ENCODE measurements at places on chromosomes 11 and 22.

GRCh38 chr11:115425816-115426215, 78.4 kb downstream of the CADM1 start:
- DNase-seq, result no peak

DNA sequence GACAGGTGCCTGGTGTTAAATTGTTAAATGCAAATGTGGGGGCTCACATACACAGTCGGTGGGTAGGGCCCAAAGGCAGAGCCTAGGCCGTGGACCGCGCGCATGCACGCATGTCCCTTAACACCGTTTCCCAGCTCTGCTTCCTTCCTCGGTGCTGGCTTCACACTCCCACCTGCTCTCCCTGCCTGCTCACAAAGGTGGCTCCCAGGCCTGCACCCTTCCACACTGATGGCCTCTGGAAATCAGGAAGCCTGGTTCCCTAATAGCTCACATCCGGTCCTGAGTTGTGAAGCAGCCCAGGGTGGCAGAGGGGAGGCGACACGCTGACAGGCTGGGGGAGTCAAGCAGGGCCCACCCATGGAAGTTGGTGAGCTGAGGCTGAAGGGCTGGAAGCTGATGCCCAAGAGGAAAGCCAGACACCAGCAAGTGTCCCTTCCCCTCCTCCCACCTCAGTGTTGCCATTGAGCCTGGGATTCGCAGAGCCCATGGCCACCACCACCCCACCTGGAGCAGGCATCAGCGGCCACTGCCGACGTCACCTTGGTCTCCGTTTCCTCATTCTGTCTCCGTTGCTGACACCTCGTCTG, 13.7 kb upstream of the CTTN start:
- no peak for DNase-seq

- no peak for DNase-seq
Observed at GRCh38 chr11:125978778-125979407, 33.0 kb downstream of the VSIG10L2 start.

DNA sequence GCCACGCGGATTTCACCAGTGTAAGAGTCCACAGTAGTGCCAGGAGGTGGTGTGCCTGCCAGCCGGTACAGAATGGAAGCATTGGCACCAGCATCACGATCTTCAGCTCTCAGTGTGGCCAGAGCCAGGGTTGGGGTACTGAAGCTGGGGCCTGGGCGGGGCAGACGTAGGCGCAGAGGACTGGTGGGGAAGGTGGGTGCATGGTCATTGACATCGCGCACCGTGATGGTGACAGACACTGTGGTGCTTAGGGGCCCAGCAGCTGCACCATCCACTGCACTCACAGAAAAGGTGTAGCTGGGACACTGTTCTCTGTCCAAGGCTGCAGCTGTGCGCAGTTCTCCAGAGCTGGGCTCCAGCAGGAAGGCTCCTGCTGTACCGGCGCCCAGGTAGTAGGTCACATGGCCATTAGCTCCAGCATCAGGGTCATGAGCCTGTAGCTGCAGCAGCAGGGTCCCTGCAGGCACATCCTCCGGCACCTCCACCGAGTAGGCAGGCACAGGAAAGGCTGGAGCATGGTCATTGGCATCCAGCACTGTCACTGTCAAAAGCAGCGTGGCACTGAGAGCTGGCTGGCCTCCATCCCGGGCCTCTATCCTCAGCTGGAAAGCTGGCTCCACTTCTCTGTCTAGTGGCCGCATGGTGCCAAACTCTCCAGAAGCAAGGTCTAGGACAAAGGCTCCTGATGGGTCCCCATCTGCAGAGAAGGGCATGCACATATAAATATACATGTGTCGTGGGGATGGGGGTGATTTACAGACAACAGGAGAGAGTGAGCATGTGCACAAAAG, 7.9 kb upstream of the TPP1 start:
- DNase-seq, result no peak

- DNase-seq, result no peak
Observed at GRCh38 chr11:126702987-126703386, 297.6 kb downstream of the KIRREL3 start.

DNA sequence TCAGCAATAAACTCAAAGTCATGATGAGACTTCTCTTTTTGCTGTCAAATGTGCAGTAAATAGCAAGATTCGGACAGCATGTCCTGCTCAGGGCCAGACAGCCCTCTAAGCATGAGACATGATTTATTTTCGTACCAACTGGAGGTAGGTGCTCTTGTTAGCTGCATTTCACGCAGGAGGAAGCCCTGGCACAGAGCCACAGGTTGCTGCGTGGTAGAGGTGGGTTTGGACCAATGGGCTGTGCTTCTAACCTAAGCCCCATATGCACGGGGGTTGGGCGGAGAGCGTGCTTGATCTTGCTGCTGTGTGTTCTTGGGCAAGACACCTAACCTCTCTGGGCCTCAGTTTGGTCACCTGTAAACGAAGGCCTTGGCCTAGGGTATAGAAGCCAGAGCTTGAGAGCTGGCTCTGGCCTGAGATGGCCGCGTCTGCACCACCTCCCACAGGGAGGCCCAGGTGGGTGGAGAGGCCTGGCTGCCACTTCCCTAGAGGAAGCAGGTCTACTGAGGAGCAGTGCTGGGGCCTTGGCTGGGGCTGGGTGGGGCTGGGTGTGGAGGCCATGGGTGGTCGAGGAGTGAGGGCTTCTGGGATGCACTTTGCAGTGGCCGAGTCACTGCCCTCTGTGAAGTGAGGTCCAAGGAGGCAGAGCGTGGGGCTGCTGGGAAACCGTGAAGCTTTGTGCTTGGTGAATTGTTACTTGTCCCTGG, 38.5 kb upstream of the GRAMD4 start:
- no peak for DNase-seq

- no peak for DNase-seq
Observed at GRCh38 chr22:49586873-49587272, 240.8 kb downstream of the BRD1 start.

DNA sequence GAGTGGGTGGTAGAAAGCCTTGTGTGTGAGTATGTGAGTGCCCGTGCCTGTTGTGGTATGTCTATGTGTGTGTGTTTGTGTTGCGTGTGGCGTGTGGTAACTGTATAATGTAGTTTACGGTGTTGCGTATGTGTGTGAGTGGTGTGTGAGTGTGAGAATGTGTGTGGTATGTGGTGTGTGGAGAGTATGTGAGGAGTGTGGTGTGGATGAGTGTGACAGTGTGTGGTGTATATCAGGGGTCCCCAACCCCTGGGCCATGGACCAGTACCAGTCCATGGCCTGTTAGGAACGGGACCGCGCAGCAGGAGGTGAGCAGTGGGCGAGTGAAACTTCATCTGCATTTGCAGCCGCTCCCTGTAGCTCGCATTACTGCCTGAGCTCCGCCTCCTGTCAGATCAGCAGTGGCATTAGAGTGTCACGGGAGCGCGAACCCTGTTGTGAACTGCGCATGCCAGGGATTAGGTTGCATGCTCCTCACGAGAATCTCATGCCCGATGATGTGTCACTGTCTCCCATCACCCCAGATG, 5.7 kb downstream of the UPK3A start:
- DNase-seq, result no peak
